ENCODE measurements at places on chromosomes 1 and 21.

DNA sequence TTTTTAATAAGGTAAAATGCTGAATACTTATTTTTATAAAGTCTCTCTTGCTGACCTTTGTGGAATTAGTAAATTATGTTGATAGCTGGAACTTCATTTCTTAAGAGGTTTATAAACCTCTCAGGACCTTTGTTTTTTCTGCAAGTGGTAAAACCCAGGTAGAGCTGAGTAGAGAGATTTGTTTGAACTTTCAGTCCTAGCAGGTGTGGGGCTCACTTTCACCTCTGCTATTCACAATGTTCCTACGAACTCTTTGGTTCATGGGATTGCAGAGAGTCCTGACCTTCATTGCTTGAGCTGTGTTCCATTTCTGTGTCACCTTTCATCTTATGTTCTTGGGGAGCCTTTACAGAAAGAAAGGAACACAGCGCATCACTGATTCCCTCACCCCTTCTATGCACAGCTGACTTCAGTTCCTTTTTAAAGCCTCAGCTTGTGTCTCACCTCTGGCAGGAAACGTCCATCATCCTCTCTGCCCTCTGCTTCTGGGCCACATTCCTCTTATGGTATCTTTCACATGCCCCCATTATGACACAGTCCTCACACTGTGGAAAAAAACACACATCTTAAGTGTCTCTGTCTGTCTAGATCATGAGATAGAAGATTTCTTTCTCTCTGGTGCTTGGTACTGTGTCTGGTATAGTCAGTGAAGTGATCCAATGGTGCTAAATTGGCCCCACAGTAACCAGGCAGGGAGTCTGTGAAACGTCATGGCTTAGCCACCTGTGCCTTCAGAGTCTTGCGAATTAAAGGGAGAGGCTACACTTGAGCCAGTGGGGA is 262.5 kb upstream of the B3GALT2 start:
- no peak for DNase-seq

GRCh38 chr1:117802531-117803257 is 126.7 kb downstream of the GDAP2 start:
- DNase-seq = no peak

DNA sequence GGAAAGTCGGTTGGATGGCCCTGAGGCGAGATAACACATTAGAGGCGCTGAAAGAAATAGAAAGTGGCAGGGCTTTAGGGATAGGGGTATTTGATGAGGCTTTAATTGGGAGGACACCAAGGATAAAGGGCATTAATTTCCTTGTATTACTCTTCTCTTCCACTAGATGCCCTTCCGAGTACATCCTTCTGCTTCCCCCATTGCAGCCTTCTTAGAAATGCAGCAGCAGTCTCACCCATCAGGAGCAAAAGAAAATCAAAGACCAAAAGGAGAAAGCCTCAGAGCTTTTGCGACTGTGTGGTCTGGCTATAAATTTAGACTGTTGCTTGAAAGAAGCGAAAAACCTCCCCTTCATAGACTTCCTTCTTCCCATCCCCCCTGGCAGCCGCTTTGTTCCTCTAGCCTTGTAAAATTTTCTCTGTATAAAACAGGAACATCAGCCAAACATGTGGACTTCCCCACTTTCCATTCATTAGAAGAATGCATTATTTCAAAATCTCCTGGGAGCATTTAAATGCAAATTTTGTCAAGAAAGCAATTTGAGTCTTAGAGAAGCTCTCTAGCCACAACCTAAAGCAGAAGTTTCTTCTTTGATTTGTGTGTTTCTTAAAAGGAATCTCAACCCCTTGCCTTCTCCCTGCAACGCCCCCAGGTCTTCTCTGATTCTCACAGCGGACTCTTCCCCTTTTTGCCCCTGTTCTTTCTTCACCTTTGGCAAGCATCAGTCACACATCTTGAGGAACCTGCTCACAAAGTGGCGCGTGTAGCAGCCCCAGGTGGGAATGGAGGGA is 76.6 kb downstream of the NDUFS5 start:
- peak; percentile 86 for DNase-seq

DNA sequence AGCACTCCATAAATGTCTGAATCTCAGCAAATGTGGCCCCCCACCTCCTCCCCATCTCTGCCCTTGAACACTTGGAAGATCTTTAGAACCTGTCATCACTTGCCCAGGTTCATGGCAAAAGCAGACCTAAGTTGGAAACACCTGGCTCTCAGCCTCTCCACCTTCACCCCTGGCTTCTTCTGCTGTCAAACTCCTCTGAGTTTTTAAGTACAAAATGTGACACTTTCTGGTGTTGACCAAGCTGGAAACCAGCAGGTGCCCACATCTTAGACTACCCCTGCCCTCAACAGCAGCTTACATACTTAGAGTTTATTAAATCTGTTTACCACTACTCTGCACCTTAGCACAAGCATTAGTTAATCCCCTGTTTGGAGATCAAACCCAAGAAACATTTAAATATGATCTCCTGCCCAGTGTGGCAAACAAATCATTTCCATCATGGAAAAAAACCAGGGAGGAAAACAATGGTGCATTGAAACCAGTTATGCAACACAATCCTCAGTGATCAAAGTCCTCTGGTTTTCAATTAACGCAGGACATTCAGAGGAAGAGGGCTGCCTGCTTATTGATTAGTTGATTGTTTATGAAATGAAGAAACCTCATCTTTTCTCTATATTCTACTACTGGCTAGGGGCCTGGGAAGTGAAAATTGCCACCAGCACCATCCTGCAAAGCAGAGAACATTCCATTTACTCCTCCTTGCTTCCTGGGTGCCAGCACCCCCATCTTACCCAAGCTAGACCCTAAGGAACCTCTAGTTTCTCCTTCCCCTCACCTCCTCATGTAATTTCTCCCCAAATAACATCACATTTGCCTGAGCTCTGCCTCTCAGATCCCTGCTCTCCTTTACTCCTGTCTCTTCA is 139.4 kb upstream of the RAB4A start:
- DNase-seq = no peak

- DNase-seq = no peak
Observed at GRCh38 chr1:27513528-27513927, 23.6 kb upstream of the WASF2 start.

GRCh38 chr21:37710546-37711285 is 205.5 kb downstream of the KCNJ6 start:
- DNase-seq = peak; percentile 5

DNA sequence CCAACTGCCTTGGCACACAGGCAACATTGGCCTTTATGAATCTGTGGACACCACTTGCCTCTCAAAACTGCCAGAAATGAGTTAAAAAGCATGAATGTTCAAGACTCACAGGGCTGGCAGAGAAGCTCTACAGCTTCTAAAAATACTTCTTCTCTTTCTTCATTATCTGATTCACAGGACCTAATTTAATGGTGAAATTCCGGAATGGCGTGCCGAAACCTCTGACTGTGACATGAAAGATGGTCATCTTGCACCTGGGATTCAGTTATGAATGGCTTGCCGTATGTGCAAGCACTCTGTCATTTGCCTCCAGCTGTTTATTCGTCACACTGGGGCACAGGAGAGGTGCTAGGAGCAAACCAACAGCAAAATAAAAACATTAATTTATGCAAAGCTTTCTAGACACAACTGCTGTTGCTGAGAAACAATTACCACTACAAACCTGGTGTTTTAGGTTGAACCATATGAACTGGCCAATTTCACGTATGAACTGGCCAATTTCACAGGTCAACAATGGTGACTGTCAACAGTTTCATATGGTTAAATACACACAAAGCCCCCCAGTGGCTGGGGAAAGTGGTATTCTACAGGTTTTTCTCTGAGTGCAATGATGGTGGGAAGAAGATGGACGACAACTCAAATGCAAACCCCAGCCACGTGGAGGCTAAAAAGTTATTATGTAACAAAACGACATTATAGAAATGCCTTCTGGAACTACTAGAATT is 648.3 kb downstream of the KIF26B start:
- DNase-seq = peak; percentile 49

- DNase-seq = no peak
Observed at GRCh38 chr1:232826318-232826717, 21.1 kb downstream of the MAP10 start.

DNA sequence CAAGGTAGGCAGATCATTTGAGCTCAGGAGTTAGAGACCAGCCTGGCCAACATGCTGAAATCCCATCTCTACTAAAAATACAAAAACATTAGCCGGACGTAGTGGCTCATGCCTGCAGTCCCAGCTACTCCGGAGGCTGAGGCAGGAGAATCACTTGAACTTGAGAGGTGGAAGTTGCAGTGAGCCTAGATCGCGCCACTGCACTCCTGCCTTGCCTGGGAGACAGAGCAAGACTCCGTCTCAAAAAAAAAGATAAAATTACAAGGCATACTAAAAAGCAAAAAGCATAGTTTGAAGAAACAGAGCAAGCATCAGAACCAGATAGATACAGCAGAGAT is 61.2 kb upstream of the CDC42BPA start:
- no peak for DNase-seq

DNA sequence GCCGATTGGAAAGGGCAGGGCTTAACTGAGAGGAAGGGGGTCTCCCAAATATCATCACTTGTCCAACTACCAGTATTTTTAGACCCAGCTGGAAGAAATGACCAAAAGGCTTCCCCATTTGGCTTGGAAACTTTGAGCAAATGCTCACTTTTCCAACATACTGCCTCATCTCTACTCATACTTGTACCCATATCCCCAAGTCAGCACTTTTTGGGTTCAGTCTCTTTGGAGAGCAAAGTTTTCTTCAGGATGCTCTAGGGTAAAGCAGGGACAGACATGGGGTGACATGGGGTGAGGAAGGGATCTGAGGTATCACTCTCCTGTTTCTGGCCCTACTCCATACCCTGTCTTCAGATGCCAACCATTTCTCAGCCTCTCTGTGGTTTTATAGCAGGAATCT is 27.2 kb downstream of the LRRN2 start:
- no peak for DNase-seq

GRCh38 chr1:167880580-167881021 is 33.3 kb downstream of the ADCY10 start:
- DNase-seq = no peak

GRCh38 chr21:44000360-44000759 is 11.7 kb upstream of the TRAPPC10 start:
- DNase-seq = no peak

- peak; percentile 34 for DNase-seq
Observed at GRCh38 chr21:31731056-31731856, 662 bp downstream of the SCAF4 start.

GRCh38 chr1:47758341-47759250 is 238.6 kb downstream of the TRABD2B start:
- DNase-seq = no peak

DNA sequence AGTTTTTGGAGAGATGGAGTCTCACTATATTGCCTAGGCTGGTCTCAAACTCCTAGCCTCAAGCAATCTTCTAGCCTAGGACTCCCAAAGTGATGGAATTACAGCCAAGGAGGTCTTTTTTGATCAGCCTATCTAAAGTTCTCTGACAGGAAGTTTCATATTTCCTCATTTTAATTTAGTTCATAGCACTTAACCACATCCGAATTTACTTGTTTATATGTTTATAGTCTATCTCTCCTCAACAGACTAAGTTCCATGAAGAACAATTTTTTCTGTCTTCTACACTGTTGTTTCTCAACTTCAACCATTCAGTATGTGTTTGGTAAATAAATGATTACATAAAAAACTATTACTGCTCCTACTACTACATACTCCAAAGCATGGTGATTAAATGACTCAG is 47.9 kb downstream of the GON4L start:
- no peak for DNase-seq

DNA sequence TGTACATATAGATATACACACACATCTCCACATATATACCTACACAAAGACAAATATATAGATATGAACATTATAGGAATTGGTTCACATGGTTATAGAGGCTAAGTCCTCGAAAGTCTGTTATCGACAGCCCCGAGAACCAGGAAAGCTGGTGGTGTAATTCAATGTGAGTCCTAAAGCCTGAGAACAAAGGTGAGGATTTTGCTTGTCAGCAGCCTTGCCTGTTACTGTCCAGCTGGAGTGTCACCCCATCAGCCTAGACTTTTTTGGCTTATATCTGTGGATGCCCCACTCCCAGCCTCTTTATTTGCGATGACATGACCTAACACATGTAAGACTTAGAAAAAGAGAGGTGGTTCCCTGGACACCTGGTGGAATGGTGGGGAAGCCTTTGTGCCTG is 97.0 kb downstream of the GIPC2 start:
- no peak for DNase-seq
